ENCODE measurements at places on chromosomes 16 and 17.

DNA sequence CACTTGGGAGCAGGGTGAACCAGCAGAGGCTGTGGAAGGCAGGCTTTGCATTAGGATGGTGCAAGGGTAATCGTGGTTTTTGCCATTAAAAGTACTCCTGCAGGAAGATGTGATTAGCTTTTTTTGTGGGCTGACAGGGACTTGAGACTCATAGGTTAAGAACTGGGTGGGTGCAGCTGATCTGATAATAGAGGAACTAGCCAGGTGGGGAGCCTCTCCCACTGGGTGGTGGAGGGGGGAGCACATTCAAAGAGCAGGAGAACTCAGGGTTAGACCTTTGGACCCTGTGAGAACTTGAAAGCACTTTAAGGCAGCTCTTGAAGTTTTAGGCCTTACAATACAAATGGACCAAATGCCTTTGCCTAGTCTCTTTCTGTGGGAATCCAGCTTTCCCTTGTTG is 32.4 kb downstream of the CCL4 start:
- no peak for DNase-seq

DNA sequence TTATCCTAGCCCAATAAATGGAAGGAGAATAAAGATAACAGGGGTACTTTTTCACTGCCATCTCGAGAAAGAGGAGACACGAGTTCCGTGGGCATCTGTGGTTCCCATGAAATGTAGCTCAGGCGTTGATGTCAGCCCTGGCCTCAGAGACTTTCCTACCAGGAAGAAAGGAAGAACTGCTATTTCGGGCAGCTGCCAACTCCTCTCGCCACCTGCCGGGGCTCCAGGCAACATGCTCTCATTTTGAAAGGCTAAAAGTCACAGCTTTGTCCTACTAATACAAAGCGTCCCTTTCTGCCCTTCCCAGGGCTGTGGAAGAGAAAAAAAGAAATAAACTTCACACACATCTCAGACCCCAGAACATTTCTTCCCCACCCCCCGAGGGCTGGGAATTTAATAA is 65.8 kb downstream of the DHRS7C start:
- no peak for DNase-seq

- DNase-seq, result no peak
These were observed 1.1 kb downstream of the ROGDI start for GRCh38 chr16:4801051-4801961.

DNA sequence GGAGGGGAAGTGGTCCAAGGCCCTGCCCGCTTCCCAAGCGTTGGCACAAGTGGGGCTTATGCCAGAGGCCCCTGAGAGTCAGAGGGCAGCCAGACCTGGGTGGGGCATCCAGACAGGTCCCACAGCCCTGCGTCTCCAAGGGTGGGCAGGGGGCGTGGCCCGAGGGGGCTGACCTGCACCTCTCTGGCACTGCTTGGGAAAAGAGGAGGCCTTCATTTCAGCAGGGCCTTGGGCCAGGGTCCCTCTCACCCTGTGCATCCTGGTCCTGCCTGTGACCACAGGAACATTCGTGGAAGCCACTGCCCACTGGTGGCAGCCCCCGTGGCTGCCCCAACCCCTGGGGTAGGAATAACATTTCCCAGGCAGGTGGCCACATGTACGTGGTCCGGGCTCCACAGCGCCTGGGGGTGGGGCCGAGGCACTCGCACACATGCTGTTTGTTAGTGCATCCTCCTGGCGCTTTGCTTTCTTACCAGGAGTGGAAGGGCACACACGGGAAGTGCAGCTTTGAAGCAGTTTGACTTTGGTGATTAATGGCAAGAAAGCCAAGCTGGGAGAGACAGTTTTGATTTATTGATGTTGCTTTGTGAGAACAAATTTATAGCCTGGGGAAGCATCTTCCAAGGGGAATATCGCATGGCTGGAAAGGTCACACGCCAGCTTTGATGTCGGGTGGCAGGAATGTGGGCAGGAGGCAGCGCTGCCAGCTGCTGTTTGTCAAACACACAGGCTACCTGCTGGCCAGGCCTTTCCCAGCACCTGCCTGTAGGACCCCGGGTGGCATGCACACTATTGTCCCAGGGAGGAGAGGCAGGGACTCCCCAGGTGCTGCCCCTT is 4.3 kb downstream of the CENPX start:
- DNase-seq, result no peak

- DNase-seq, result no peak
These were observed 4.9 kb downstream of the TEPSIN start for GRCh38 chr17:81233811-81234505.

DNA sequence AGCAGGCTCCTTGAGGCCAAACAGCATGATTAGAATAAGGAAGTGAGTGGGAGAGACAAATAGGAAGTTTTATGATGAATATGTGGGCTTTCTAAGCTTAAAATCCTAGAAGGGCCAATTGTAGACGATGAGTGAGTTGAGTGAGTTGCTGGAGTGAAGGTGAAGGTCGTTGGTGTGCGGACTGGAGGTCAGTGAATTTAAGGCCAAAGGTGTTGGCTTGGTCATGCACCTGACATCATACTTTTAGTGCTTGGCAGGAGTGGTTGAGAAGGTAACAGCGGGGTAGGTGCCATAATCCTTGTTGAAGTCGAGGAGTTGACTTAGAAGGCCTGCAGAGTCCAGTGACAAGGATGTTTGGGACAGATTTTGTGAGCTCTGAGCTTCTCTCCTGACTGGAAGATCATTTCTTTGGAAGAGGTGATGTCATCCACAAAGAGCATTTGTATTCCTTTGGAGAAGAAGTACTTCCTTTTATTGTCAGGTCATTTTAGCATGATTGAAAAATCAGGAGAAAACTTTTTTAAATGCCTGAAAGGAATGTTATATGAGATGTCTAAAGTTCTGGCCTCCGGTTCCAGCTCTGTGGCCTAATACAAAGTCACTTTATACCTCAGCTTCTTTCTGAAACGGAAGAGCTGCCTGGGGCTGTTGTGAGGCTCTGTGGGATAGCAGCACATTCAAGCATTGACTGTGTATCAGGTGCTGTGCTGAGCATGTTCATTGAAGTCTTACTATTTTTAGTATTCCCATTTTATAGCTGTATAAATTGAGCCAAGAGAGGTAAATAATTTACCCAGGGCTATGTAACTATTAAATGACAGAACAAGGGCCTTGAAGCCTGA is 53.6 kb upstream of the TBX2 start:
- no peak for DNase-seq

GRCh38 chr17:1082579-1082978 is 85.7 kb downstream of the TIMM22 start:
- peak; percentile 53 for DNase-seq

- DNase-seq, result peak; percentile 62
These were observed 76.4 kb downstream of the MRC2 start for GRCh38 chr17:62703776-62704380.

GRCh38 chr17:73028299-73028755 is 64.2 kb downstream of the SLC39A11 start:
- DNase-seq, result peak; percentile 80

DNA sequence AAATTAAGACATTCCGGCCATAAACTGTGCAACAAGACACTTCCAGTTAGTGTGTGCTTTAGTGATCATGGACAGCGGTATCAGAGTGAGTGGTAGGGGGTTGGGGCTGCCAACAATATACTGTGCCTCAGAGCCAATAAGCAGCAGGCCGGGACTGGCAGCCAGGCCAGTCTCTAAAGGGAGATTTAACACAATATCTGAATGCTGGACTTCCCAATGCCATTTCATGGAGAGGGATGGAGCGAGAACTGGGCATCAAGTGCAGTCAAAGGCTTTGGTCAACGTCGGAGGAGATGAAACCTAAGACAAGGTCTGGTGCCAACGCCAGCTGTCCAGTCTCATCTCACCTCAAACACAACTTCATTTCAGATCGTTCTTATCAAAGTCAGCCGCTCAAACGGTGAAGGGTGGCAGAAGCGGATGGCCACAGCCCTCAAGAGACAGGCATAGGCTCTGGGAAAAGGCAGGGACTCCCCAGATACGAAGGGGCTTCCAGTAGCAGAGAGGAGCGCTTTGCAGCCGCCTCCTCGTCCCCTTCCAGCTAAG is 935 bp downstream of the USP32 start:
- peak; percentile 53 for DNase-seq

DNA sequence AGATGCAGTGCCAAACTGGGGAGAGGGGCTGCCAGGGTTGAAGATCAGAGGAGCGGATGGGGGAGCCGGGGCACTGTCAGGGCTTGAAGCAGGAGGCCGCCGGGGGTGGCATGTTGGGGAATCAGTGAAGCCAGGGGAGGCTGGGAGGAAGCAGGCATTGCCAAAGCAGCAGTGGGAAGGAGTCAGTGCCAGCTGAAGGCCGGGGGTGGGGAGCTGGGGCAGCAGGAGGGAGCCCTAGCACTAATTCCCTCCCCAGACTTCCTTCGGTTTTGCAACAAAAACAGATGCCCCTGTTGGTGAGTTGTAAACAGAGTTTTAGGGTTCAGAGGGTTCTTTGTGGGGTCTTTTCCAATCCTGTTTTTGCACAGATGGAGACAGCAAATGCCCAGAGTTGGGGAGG is 10.9 kb upstream of the TAC4 start:
- DNase-seq, result no peak

GRCh38 chr16:88378401-88378800 is 4.4 kb upstream of the ZNF469 start:
- no peak for DNase-seq

DNA sequence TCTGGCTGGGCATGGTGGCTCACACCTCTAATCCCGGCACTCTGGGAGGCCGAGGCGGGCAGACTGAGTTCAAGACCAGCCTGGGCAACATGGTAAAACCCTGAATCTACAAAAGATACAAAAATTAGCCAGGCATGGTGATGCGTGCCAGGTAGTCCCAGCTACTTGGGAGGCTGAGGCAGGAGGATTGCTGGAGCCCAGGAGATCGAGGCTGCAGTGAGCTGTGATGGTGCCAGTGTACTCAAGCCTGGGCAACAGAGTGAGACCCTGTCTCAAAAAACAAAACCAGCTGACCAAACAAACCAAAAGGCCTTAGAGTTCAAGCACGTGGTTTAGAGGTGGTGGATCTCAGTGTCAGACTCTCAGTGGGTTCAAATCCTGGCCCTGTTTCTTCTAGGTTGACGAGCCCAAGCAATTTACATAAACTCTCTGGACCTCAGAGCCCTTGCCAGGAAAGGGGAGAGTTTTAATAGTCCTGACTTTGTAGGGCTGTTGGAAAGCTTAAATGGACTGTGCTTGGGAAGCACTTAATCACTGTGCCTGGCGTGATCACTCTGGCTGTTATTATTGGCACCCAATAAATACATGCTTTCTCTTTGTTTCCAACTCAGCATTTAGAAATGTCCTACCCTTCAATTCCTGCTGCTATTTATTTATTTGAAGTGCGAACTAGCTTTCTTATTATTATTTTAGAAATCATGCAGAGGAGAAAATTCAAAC is 44.7 kb downstream of the ABCC1 start:
- peak; percentile 57 for DNase-seq

DNA sequence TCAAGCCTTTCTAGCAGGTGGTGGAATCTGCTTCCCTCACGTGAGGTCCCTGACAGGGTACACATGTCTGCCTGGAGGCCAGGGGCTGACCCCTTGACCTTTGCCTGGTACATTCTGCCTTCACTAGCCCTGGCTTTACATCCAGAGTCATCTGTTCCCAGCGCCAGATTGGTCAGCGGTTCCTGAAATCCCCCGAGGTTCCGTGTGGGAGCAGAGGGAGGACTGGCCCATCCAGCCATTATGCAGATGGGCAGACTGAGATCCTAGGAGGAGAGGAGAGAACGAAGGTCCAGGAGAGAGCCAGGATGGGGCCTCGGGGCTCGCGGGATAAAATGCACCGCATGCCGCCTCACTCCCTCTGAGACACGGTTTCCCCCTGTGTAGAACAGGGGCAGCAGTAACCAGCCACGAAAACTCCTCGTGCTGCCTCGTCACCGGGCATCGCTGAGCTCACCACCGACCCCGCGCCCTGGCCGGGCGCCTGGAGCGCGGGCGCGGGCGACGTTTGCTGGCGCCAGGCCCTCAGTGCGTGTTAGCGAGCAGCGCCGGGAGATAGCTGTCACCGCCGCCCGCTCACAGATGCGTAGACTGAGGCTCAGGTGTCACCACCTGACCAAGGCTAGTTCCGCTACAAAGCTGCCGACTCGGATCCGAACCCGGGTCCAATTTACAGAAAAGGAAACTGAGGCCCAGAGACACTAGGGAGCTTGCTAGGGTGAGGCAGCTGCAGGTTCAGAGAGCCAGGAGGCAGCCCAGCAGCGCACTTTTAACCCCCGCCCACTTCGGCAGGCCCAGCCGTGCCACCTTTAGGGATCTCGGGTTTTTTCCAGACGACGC is 811 bp upstream of the MAP2K3 start:
- DNase-seq, result no peak

GRCh38 chr16:21667575-21667974 is 3.8 kb downstream of the OTOA start:
- no peak for DNase-seq

- no peak for DNase-seq
These were observed 19.7 kb downstream of the DEXI start for GRCh38 chr16:10922328-10923145.

DNA sequence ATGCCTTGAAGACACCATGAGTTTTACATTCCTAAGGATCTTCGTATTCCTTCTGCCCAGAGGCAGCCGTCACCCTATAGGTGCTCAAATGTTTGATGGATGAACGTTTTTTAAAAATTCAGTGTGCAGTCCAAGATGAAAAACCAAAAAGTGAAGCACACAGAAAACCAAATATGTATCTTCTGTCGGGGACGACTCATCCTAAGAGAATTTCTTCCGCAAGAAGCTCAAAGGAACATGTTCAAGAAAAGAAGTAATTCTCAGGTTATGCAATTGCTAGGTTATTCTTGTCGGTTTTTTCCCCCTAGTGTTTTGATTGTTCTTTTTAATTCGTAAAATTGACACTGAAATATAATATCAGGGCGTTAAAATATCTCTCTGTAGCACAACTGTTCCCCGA is 1.4 kb downstream of the CENPV start:
- peak; percentile 53 for DNase-seq

GRCh38 chr16:85216522-85217375 is 104.5 kb upstream of the CIBAR2 start:
- no peak for DNase-seq

DNA sequence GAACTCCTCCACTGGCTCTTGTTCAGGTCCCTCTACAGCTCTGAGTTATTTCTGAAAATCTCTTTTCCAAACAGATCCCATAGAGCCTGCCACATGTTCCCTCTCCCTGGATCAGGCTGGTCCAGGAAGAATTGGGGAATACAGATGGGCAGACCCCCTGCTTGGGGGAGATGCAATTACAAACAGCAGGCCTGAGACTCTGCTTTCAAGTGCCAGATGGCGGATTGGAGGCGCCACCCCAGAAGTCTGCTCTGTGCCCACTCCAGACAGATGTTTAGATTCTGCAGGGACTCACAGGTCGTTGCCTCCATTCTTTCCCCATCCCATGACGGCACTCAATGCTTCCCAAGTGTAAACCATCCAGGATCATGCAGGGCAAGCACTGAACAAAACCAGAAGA is 316.6 kb downstream of the SLC39A11 start:
- DNase-seq, result no peak

GRCh38 chr16:508884-509736 is 18.4 kb upstream of the CAPN15 start:
- peak; percentile 14 for DNase-seq

- DNase-seq, result peak; percentile 79
These were observed at the start of gene VASN for GRCh38 chr16:4371357-4372000. TSS of gene VASN (plus strand) at chr16:4371848. CDS start at chr16:4380878, 9,030 bp downstream.

Measured in fibroblast of pulmonary artery (primary cell).